ENCODE measurements at places on chromosomes 7 and 10.

- DNase-seq: no peak
Measured at GRCh38 chr10:19937989-19938388, 121.8 kb downstream of the PLXDC2 start.

GRCh38 chr10:94963901-94964300, 25.4 kb downstream of the CYP2C9 start:
- DNase-seq: peak; percentile 14

DNA sequence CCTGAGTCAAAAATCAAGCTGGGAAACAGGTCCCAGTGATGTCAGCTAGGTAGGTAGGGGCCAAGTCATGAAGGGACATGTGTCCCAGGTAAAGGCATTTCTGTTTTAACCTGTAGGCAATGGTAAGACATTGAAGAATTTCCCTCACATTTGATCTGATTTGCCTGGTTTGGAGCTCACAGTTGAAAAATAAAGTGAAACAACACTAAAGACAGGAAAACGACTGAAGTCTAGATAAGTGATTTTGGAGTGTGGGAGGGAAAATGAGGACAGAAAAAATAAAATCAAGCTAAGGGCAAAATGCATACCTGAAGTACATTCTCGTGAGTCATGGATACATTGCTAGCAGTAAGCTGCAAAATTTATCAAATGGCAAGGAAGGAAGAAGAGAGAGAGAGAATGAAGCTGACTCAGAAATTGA, 169.9 kb downstream of the SKIDA1 start:
- DNase-seq: no peak

DNA sequence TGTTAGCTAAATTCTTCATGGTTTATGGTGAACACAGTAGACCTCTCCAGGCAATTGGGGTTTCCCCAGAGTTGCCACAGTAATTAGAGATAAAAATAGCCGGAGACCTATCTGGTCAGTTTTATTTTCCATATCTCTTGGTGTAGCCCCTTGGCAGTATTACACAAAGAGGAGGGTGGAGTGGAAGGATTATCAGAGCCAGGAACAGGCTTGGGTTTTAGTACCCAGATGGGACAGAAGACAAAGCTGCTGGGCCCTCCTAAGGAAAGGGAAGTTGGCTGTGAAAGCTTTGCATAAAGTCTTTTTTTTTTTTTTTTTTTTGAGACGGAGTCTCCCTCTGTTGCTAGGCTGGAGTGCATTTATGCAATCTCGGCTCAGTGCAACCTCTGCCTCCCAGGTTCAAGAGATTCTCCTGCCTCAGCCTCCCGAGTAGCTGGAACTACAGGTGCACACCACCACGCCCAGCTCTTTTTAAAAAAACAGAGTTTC, 9.7 kb downstream of the ZSCAN21 start:
- no peak for DNase-seq

DNA sequence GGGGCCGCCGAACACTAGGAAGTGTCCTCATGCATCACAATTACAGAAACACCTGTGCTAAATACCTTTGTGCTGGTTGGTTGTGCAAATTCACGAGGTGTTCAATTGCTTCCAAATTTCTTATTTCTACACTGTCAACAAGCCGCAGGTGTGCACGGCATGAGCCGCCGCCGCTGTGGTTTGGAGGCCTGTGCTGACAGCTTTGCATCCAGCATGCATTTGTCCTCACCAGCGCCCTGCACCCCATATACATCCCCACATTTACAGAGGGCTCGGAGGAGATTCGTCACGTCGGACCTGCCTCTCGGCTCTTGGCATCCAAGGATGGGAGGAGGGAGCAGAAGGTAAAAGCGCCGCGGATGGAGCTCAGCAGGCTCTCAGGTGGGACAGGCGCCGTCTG, 305.3 kb upstream of the MKI67 start:
- DNase-seq: no peak

GRCh38 chr10:61882621-61883370, 18.7 kb upstream of the ARID5B start:
- DNase-seq: peak; percentile 60

DNA sequence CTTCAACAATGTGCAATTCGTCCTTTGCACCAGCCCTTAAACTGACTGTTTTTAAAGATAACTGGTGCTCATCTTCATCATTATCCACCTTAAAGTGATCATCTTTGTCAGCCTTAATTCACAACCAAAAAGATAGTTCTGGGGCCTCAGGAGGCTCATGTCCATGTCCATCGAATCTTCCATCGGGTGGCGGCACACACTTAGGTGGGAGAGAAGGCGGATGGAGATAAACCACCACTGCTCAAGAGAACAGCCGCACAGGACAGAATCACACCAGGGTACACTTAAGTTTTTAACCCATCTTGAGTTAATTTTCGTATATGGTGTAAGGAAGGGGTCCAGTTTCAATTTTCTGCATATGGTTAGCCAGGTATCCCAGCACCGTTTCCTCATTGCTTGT, 24.8 kb downstream of the OIT3 start:
- DNase-seq: no peak

- no peak for DNase-seq
Measured at GRCh38 chr10:48727866-48728265, 43.2 kb downstream of the WDFY4 start.

GRCh38 chr7:131927770-131928423, 371.5 kb upstream of the PODXL start:
- DNase-seq: no peak

GRCh38 chr7:39621784-39622411, 1.5 kb upstream of the RALA start:
- DNase-seq: peak; percentile 81

DNA sequence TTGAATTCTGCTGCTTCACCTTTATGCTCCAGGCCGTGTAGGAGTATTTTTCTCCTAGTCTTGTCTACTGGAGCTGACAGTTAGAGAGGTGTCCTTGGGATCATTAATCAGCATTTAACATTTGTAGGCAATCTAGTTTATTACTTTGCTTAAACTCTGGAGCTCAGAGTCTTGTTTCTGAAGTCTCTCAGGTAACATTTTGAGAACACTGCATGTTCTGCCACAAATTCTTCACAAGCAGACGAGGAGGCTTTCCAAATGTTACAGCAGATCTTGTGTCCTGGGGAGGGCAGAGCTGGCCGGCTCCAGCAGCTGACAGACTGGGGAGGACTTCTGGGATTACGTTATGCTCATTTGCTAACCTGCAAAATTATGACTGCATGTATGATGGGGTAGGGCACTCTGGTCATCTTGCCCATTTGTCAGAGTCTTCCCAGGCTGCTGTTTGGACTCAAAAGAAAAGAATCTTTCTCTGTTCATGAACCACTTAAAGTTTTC, 50.5 kb downstream of the GALNT17 start:
- no peak for DNase-seq

GRCh38 chr10:128017822-128018221, 108.4 kb downstream of the MKI67 start:
- DNase-seq: no peak

DNA sequence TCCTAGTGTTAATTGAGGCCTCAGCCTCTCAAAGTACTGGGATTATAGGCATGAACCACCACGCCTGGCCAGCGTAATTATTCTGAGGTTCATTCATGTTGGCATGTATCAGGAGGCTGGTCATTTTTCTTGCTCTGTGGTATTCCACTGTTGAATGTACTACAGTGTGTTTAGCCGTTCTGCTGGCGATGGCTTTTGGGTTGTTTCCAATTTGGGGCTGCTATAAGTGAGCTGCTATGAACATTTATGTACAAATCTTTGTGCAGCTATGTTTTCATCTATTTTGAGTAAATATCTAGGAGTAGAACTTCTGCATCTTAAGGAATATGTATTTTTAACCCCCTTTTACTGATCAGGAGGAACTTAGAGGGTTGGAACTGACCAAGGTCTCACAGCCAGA, 145.8 kb downstream of the AUTS2 start:
- no peak for DNase-seq
